Stimulated activated CD8-positive, alpha-beta memory T cell treated with anti-CD3 and anti-CD28 coated beads, Interleukin-7, amount 100 ng/mL, for 24 hours (primary cell): ENCODE measurements at places on chromosomes 7 and 10.

GRCh38 chr7:157002819-157003421, 7.5 kb downstream of the MNX1 start:
- no peak for DNase-seq

DNA sequence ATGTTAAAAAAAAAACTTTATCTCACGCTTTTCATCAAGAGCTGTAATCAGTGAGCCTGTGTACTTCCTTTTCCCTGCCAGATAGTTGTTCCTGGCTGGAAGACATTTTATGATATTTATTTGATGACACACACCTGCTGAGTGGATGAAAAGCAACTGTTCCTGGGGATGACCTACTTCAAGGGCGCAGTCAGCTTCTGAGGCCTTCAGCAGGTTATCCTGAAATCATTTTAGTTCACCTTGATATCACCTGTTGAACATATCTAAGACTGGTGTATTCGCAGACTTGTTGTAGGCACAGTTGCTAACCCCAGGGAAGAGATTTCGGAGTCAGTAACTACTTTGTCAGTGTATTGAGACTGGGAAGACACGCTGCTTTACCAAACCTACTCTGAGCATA, 234.5 kb upstream of the TCF7L2 start:
- no peak for DNase-seq

DNA sequence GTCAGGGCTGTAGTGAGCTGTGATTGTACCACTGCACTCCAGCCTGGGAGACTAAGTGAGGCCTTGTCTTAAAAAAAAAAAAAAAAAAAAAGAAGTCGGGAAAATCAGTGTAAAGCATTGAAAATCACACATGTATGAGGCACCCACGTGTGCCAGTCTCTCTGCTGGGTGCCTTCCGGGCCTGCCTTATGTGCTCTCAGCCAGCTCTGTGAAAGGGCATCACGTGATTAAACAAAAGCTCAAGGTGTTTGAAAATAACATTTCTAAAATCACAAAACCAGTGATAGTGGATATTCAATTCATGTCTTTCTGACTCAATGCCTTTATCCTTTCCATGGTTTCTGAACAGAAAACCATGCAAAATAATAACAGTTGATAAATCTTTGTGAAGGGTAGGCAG, 125.2 kb upstream of the PALS2 start:
- DNase-seq: no peak

DNA sequence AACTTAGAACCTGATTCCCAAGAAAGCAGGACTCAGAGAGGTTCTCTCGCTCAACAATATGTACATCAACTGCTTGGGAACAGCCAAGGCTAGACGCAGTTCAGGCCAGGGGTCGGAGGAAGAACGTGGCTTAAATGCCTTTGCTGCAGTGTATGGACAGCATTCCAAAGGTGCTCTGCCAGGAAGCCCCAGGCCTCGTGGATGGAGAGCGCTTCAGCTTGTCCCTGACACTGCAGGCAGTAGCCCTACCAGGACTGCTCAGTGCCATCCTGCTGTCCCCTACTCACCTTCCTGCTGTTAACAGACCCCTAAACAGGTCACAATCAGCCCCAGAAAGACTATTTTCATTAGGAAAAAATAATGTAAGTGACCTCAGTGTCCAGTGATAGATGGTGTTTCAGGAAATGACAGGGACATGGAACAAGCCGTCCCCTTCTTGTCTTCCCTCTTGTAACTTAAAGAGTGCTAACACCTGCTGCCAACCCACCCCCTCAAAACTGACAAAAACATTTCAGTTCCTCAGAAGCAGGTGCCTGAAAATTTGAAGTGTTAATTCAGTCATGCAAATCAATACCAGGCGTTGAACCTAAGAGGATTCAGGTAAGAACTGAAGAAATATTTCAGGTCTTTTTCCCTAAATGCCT, 16.5 kb downstream of the CREB3L2 start:
- no peak for DNase-seq

DNA sequence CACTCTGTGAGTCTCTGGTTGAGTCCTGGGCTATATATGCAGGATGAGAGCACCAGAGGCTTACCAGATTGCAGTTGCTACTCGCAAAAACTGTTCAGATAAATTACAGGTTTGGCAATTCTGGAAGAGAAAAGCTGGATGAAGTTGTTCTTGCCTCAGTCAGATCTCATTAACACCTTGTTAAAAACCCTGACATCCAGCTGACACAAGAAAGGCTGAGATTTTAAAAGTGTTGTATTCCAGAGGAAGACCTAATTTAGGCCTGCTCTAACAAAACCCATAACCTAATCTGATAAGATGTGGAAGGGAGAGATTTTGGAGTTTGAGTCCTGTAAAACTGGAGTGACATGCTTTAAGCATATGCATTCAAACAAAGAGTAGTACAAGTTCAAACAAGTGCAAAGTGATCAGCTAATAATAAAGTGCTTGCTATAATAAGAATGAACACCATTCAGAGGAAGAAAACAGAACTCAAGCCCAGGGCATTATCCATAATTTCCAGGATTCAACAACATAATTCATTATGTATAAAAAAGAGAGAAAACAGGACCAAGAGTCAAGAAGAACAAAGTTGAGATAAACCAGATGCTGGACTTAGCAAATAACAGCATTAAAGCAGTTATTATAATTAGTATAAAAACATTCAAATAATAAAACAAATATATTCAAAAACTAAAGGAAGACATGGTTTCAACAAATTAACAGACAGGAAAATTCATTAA, 135.5 kb downstream of the CD36 start:
- DNase-seq: no peak

DNA sequence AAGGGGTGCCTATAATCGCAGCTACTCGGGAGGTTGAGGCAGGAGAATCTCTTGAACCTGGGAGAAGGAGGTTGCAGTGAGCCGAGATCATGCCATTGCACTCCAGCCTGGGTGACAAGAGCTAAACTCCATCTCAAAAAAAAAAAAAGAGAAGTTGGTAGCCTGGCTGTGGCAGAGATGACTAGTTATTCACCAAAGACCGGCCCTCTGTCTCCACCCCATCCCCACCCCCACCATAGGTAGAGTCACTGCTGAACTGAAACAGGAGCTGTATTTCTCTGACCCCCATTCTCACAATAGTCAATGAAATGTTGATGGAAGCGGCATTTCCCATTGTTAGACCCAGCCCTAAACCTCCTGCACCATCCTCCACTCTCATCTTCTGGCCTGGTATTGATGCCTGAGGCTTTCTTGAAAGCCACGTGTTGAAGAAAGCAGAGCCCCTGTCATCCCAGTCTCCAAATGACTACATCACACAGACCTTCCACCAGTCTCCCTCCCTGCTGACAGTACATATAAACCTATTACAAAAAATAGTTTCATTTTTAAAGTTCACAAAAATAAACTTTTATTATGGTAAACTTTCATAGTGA, 9.4 kb upstream of the PIK3CG start:
- DNase-seq: no peak

DNA sequence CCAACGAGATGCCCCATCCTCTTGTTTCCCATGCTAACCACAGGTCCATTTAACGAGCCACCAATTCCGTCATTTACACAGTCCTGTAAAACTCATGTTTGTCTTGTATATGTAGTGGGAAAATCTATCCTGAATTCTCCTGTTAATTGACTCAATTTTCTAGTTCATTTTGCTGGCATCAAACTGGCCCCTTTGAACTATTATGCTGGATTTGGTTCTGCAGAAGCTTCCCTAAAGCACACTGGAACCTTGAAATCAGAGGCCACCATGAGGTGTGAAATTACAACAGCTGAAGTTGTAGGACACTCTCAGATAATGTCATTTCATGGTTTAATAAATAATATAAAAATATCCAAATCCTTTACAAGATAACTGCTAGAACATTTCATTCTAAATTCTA, 129.8 kb upstream of the AKR1E2 start:
- DNase-seq: no peak

DNA sequence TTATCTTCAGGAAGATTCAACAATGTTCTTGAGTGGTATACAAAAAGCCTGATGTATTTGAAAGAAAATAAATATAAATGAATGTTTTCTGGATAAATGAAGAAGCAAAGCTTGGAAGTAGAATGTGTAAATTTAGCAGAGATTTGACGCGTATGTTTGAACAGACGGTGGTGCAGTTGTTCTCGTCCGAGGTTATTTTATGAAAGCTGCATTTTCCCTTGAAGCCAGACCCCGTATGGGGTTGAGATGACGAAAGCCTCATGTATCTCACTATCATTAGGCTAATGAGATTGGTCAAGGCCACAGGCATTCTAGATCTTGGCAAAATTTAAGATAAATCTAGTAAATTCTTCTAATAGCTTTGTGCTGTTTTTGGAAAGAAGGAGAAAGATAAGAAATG, 195.2 kb downstream of the NXPH1 start:
- no peak for DNase-seq

- no peak for DNase-seq
Measured at GRCh38 chr10:14558025-14558424, 216.7 kb downstream of the FAM107B start.

DNA sequence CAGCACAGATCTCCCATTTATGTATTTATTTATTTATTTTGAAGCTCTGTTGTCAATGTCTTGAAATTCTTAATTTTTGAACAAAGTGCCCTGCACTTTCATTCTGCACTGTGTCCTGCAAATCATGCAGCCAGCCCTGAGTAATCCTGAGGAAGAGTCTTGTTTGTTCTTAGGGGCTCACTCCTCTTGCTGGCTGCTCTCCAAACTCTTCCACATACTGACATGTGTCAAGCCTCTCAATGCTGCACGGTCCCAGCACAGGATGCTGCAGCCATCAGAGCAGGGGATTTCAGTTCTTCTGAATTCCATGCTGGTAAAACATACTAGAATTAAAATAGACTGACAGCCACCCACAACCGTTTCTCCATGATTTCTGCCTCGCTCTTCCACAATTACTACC, 207.2 kb downstream of the PARD3 start:
- DNase-seq: no peak

DNA sequence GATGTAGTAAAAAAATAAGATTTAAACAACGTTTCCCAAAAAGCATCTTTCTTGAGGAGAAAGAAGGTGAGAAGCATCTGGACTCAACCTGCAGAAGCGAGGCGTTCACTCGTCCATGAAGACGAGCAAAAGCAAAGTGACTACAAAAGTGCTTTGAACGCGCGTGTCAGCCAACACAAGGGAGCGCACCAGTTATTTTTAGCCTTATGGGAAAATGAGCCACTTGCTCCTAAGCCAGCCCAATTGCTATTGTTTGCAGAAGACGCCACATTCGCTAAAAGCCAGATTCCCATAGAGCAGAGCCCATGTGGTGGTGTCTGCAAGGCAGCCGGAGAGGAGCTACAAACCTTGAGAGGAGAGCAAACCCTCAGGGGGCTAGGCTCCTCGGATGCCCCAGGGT, 122.5 kb downstream of the FAM53B start:
- DNase-seq: no peak

DNA sequence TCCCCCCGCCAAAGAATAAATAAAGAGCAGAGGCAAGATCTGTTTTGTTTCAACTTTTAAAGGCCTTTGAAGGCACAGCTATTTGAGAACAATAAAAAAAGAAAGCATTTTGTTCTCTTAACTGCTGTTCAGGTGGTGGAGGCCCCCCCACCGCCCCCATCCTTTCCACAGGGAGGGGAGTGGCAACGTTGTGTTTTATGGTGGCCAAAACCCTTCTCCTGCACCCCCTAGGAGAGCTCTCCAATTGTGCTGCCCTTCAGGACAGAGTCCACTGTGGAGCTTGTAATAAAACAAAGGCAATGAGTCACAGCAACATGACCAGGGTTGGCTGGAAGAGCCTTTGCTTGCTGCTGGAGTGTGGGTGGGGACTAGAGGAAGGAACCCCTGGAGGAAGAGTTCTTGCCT, 987.9 kb downstream of the KCNMA1 start:
- DNase-seq: no peak

- DNase-seq: no peak
Measured at GRCh38 chr10:18501198-18501597, 150.2 kb downstream of the NSUN6 start.

DNA sequence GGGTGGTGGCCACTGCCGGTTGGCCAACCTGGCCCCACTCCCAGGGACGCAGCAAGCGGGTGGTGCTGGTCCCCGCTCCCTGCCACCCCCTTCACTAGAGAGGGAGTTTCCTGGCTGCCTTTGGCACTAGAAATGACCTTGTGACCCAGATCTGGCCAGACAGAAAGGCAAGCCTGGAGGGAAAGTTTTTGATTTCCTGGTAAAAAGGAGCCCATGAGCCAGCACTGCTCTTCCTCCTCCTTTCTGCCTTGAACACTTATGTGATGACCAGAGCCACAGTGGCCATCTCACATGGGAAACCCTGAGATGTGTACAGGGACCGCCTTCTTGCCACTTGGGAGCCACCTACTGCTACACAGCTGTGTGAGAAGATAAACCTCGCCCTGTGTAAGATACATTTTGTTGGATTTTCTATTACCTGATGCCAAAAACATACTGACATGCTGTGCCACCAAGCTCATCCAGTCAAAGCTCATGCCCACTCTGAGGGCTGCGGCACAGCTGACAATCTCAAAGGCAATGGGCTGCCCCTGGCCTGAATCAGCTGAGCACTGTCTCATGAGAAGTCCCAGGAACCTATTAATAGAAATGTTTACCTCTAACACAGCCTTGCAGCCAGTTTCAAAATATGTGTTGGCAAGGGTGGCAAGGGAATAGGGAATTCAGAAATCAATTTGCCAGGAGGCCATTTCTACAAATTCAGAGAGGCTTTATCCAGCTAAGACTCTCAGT, 94.0 kb downstream of the CYTH3 start:
- DNase-seq: no peak

DNA sequence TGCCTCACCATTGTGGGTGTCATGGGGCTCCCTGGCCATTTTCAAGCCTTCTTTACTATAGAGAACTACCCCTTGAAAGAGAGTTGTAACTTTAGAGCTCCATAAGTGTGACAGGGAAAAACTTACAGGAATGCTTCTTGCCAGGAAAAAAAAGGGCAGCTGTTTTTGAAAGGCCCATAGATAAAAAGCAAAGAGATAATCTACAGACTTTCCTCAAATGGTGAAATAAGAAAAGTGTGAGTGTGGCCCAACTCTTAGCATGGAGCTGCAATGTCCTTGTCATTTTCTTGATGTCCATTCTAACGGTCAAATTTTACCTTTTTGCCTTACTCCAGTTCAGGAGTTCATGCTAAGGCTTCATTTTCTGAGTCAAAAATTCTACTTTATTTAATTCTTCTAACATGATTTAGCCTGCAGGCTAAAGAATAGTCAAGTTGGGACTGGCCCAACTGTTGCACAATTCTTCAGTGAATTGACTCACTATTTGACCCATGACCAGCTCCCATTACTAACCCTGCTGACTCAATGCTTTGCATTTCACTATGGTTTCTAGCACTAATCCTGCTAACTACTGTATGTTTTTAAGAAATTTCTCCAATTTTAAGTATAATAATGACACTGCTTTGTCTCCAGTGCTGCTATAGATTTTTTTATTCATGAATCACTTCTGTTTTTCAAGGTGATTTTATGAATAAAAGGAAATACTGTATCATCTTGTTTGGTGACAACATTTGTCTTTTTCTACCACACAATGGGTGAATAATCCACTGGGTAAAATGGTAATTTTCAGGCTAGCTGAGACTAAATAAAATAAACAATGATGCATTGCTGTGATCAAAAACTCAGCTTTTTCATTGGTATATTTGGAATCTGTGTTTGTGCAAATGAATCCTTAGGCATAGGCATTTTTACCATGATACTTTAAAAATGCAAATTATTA, 41.4 kb upstream of the SGCE start:
- no peak for DNase-seq

- DNase-seq: no peak
Measured at GRCh38 chr7:30510124-30511075, 5.8 kb upstream of the GGCT start.
